ENCODE measurements at places on chromosomes 3 and 15.
A peak's percentile ranks its signal among the peaks of the same experiment; 100 is the strongest.

- DNase-seq, result peak; percentile 22
Measured at GRCh38 chr3:147222291-147222690, 184.1 kb downstream of the ZIC4 start.

GRCh38 chr3:54621184-54621583, 306.7 kb downstream of the LRTM1 start:
- no peak for DNase-seq

- DNase-seq, result no peak
Measured at GRCh38 chr3:195388380-195388779, 54.4 kb downstream of the ACAP2 start.

- DNase-seq, result no peak
Measured at GRCh38 chr15:92005154-92005553, 151.6 kb downstream of the SLCO3A1 start.

DNA sequence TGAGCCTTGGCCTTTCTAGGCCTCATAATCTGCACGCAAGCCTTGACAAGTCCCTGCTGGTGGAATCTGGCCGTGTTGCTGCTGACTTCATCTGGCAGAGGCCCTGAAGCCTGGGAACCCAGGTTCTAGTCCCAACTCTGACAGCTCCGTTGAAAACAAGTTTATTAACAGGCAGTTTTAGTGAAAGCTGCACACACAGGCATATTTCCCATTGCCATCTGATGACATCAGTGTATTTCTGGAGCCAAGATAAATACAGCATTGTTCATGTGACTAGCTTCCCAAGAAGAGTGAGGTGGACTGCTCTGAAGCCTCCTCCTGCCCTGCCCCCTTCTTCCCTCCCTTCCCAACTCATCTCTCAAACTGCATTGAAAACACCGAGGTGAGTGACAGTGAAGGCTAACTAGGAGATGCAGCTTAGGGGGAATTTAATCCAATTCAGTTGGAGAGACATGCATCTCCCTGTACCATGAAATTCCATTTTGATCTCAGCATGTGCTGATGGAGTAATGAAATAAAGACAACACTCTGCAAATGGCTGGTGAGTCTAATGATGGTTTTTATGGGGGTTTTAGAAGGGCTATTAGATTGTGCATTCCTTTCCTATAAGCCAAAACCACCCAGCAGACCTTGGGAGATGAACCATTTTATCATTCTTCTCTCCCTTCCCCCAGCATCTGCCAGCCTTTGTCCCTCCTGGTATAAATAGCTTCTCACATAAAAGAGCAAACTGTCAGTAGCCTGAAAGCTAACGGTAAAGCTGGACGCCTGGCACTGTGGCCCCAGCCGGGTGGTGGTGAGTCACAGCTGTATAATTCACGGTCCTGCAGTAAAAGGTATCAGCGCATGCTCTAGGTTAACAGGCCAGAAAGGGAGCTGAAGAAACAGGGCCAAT, 38.0 kb downstream of the PRICKLE2 start:
- DNase-seq, result peak; percentile 98

- peak; percentile 56 for DNase-seq
Measured at GRCh38 chr3:16419640-16420241, 93.8 kb downstream of the RFTN1 start.

- DNase-seq, result no peak
Measured at GRCh38 chr3:30548600-30548999, 57.8 kb upstream of the TGFBR2 start.

GRCh38 chr3:180881065-180881801, 31.2 kb upstream of the FXR1 start:
- no peak for DNase-seq

- DNase-seq, result no peak
Measured at GRCh38 chr15:85563328-85563727, 182.9 kb downstream of the AKAP13 start.

DNA sequence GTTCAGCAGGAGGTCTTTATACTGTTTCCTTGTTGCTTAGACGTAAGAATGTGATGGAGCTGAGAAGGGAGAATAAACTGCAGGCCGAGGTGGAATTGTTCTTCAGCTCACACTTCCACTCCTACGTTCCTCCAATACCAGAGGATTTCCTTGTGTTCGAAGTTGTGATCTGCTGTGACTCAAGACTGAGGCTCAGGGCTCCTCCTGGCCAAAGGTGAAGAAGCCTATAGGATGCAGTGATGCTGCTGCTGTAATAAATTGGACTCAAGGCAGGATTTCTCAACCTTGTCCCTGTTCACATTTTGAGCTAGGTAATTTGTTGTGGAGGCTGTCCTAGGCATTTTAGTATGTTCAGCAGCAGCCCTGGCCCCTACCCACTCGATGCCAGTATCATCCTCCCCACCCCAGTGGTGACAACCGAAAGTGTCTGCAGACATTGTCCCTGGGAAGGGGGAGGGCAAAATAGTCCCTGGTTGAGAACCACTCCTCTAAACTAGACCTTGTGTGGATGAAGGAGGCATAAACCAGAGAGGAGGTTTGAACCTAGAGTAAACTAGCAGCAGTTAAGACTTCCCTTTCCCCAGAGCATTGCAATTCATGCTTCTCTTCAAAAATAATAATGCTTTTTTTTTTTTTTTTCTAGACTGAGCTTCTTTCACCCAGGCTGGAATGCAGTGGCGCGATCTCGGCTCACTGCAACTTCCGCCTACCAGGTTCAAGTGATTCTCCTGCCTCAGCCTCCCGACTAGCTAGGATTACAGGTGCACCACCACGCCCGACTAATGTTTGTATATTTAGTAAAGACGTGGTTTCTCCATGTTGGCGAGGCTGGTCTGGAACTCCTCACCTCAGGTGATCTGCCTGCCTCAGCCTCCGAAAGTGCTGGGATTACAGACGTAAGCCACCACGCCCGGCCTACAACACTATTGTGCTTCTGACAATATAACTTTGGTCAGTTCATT, 11.1 kb downstream of the RAP2B start:
- peak; percentile 11 for DNase-seq

DNA sequence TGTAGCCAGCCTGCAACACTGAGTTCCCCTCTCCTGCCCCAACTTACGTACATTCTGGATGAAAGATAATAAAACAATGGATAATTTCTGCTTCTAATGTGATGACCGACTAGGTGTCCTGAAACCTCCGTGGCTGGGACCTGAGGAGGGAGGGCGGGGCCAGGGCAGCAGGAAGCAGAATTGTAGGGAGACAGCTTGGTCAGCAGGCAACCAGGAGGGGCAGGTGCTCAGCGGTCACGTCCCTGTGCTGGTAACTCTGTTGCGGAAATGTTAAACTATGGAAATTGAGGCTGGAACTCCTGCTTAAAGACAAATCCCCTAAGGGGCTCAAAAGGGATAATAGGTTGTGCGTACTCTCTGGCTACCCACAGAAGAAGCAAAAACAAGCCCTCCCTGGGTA, 30.4 kb downstream of the SLC6A20 start:
- DNase-seq, result no peak

DNA sequence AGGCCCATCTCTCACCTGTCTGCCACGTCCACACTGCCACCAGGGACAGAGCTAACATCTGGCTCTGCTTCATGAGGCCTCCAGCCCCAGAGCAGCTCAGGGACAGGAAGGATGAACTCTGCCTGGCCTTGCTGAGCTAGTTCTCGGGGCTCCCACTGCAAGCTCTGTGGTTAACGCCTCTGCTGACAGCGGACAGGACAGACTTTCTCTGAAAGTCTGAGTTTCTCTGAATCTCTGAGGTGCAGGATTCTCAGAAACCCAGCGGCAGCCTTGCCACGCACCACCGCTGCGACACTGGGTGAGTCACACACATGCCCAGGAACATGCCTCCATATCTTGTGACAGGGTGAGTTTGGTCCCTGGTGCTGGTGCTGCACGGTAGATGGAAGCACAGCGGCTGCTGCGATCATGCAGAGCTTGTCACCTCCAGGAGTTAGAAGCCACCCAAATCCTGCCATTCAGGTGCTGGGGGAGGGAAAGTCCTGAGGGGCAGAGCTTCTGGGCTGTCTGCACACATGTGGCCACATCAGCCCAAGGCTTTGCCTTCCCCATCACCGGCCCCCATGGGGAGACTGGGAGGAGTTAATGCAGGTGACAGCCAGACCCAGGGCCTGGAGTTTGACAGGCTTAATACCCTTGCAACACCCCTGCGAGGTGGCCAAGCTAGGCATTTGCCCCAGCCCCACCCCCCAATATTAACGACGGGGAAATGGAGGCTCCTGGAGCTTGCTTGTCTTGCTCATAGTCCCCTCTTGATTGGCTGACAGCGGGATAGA, 267.0 kb downstream of the PLCL2 start:
- peak; percentile 43 for DNase-seq

- DNase-seq, result no peak
Measured at GRCh38 chr15:40487816-40488682, 17.3 kb downstream of the CHST14 start.

DNA sequence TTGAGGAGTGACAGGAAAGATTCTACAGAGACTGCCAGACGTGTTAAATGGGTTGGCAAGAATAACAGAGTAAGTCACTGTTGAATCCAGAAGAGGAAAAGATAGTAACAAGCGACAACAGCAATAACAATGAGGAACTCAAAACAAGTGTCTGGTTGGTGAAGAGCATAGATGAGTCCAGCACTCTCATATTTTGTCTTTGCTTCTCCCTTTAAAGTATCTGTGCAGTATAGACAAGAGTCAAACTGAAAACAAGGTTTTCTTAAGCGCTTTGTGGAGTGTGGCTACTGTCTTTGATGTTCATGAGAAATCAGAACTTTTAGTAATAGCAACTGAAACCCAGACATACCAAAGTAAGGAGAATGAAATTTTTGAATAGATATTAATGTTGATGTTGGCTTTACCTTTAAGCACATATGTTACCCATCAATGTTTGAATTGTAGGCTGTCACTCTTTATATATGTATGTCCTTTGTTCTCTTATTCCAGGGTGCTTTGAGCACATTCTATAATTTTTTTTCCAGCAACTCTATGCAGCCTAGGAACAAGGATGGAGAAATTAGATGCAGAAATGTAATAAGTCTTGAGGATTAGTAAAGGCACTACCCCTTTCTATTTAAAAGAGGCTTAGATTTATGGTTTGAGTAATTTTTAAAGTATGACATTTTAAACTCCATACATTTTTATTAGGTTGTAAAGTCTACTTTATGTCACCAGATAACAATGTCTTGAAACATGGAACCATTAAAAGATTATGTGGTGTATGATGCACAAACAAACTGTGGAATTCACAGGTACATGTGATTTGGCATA, 185.5 kb downstream of the NFKBIZ start:
- no peak for DNase-seq

- peak; percentile 59 for DNase-seq
Measured at GRCh38 chr3:172524611-172525010, 1.4 kb upstream of the TNFSF10 start.

- peak; percentile 18 for DNase-seq
Measured at GRCh38 chr15:85750319-85751290, 44.1 kb downstream of the KLHL25 start.

- no peak for DNase-seq
Measured at GRCh38 chr3:148999806-149000205, 8.5 kb downstream of the GYG1 start.

- DNase-seq, result peak; percentile 31
Measured at GRCh38 chr15:65904301-65904700, 35.0 kb downstream of the RAB11A start.

GRCh38 chr15:40282147-40282868, 556 bp downstream of the ANKRD63 start:
- no peak for DNase-seq

DNA sequence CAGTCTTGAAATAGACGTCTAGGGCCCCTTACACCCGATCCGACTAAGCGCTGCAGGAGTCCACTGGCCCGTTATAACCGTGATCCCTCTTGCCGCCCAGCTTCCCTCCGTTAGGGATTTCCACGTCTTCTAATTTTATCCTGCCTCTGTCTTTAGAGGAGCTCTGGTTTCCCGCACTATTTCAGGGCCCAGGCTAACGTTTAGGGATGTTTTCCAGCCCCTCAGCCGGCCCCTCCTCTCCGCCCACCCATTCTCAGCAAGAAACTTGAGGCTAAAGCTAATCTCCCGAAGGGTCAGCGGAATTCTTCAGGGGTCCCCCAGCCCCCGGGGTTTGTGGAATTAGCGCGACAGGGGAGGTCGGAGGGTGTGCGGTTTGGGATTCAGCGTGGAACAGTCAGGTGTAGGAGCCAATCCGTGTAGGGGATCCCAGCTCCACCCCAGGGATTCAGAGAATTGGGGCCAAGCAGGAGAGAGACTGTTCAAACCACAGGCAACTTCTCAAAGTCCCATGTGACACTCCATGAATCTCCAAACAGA, 1.6 kb downstream of the PTX3 start:
- DNase-seq, result no peak
